ENCODE measurements at places on chromosomes 4 and X.
A peak's percentile ranks its signal among the peaks of the same experiment; 100 is the strongest.

GRCh38 chr4:61619528-61619927, 419.4 kb downstream of the ADGRL3 start:
- DNase-seq = no peak

GRCh38 chrX:137234651-137235402, 201.0 kb upstream of the GPR101 start:
- DNase-seq = no peak

- no peak for DNase-seq
Observed at GRCh38 chr4:6555519-6555918, 19.5 kb upstream of the MAN2B2 start.

DNA sequence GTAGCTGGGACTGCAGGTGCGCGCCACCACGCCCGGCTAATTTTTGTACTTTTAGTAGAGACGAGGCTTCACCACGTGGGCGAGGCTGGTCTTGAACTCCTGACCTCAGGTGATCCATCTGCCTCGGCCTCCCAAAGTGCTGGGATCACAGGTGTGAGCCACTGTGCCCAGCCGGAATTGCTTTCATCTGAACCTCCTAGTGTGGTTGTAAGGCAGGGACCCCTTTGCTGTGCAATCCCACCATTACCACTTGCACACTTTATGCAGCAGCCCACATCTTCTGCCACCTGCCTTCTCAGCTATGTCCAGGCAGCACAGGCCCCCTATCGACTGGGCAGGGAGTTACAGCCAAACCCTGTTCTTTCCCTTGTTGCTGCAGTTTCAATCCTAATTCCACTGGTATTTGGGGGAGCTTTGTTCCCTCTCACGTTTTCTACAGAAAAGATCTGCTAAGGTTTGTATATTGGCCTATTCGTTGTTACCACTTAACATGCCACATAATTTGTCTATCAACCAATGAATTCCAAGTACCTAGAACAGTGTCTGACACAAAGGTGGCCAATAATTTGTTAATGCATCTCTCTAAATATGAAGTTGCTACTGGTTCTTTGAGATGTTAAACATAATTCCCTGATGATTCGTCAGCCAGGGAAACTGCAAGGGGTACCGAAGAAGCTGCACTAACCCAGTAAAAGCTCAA, 6.5 kb downstream of the RPL39 start:
- DNase-seq = peak; percentile 15

DNA sequence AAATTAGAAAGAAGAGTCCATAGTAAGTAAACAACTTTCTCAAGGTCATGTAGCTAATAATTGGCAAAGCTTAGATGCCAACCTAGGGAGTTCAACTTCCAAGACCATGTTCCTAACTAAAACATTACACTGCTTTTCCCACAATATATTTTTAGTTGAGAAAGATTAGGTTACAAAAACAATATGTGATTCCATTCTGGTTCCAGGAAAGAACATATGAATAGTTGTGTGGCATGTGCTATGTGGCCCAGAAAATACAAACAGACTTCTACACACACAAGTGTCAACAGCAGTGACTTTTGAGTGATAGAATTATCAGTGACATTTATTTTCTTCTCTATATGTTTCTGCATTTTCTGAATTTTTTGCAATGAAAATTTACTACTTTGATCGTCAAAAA, 62.7 kb upstream of the EDNRA start:
- DNase-seq = no peak

DNA sequence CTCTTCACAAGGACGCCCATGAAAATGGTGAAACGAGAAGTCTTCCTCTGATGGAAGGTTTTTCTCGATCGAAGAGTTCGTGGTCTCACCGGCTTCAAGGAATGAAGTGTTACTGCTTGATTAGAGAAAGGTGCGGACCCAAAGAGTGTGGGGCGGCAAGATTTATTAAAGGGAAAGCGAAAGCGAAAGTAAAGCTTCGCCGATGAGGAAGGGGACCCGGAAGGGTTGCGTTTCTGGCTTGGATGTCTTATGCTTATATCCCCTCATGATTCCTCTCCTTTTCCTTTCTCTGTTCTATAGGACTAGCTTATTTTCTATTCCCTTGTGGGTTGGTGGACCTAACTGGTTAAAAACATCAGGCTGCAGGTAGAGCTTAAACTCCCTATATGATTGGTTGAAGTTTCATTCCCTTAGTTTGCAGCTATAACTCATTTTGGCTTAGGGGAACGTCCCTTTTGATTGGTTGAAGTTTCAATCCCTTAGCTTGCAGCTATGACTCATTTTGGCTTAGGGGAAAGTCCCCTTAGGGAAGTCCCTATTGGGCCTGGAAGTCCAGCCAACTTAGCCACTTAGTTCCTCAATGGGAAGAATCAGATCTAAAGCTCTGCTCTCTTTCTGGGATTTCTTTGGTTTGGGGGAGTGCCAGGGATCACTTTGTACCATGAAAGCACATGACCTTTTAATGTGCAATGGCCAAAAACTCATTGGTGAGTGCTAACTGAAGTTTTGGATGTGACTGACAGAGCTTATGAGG, 1025.0 kb upstream of the PCDH10 start:
- no peak for DNase-seq

DNA sequence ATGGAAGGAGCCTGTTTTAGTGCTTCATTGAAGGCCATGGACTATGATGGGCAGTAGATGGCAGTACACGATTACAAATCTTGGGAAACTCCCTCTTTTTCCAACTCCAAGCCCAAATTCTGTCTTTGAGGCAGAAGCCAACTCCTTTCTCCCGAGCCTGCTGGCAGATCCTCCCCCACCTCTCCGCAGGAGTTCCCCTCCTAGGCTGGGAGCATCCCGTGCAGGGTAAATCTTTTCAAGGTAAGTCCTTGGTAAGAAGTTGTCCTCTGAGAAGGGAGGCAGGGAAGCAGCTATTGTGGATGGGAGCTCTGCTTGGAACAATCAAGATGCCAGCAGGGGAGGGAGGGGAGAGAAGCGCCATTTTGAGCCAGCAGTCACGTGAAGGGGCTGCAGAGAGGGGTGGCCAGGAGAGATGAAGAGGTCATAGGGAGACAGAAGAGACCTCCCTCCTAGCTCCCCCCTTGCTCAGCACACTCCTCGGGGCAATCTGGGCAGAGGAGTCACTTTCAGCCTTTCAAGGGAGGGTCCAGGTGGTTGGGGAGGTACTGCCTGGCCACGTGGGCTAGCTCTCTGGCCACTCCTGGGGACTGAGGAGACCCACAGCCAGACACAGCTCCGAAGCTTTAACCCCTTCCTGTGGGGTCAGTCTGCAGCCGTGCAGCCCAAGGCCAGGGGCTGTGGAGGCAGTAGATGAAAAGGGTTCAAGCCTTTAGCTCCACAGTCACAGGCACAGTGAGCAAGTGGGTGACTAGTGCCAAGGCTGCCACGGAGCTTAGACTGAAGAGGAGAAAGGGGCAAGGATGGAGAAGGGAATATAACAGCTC, 9.6 kb downstream of the CC2D2A start:
- no peak for DNase-seq

- no peak for DNase-seq
Observed at GRCh38 chrX:53476371-53476770, 42.2 kb upstream of the HSD17B10 start.

DNA sequence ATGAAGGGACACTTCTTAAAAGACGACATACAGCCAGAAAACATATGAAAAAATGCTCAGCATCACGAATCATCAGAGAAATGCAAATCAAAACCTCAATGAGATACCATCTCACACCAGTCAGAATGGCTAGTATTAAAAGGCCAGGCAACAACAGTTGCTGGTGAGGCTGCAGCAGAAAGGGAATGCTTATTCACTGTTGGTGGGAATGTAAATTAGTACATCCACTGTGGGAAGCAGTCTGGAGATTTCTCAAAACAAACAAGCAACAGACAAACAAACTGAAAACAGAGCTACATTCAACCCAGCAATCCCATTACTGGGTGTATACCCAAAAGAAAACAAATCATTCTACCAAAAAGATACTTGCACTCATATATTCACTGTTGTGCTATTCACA, 197.9 kb downstream of the EVC2 start:
- no peak for DNase-seq

- DNase-seq = no peak
Observed at GRCh38 chr4:4914059-4914820, 54.8 kb downstream of the MSX1 start.

GRCh38 chrX:130171446-130172126, at the start of gene RAB33A:
TSS of gene RAB33A (plus strand) at chrX:130171962. CDS start at chrX:130172063, 101 bp downstream.
- peak; percentile 28 for DNase-seq

GRCh38 chr4:114041117-114041475, 61.6 kb upstream of the ARSJ start:
- DNase-seq = no peak

- DNase-seq = no peak
Observed at GRCh38 chr4:4504783-4505182, 37.1 kb downstream of the STX18 start.

GRCh38 chrX:86322913-86323312, 174.7 kb downstream of the DACH2 start:
- no peak for DNase-seq

DNA sequence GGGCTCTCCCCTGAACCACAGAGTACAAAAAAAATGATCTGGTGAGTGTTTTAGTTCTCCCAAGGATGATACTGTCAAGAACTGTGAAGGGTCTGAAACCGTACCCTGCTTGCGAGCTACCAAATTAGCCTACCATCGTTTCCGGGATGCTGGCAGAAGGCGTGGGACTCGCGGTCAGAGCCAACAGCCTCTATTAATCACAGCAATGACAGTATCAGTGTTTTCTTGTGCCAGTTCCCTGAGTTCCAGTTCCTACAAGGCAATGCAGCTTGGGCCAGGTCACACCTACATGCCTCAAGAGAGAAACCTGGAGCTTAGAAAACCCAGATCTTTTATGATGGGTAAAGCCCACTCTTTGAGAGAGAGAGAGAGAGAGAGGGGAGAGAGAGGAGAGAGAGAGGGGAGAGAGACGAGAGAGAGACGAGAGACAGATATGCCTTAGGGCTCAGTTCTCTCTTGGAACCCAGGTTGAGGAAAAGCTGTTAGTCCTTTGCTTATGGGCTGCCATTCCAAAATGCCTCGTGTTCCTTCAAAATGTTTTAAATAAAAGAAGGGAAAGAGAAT, 327.8 kb downstream of the ARHGAP10 start:
- DNase-seq = no peak

GRCh38 chr4:138049355-138049754, 192.8 kb downstream of the SLC7A11 start:
- DNase-seq = no peak

DNA sequence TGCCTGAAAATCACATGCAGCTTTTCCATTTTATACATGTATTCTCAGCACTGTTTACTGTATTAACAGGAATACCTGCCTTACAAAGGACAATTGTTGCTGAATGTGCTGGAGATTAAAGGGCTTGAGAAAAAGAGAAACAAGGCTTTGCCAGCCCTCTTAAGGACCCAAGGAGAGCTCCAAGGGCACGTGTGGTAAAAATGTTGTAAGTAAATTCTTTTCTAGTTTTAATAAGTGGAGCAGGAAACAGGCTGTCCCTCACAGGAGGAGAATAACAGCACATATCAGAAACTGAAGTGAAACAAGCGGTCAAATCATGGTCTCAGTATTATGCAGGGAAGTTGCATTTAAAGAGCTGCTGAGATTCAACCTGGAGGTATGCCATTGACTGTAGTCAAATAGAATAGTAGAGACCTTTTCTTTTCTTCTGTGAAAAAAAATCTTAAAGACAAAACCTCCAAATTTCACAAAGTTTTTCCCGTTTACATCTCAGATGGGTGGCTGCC, 18.5 kb downstream of the IGFBP7 start:
- DNase-seq = no peak

DNA sequence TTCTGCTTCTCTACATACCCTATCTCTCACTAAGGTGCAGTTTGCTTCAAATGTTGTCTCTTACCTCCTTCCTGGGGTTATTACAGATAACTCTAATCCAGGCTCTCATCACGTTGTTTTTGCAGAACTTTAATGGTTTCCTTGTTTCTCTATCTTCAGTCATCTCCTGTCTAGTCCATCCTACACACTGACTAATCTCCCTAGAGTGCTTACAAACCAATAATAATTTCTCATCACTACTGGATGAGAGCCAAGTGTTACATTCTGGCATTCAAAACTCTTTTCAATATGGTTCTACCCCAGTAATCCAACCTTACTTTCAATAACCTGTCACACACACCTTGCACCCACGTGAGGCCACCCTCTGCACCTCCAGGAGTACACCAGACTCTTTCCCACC, 86.1 kb downstream of the SYNPO2 start:
- no peak for DNase-seq

- DNase-seq = no peak
Observed at GRCh38 chrX:25733148-25733547, 405.0 kb upstream of the MAGEB18 start.

DNA sequence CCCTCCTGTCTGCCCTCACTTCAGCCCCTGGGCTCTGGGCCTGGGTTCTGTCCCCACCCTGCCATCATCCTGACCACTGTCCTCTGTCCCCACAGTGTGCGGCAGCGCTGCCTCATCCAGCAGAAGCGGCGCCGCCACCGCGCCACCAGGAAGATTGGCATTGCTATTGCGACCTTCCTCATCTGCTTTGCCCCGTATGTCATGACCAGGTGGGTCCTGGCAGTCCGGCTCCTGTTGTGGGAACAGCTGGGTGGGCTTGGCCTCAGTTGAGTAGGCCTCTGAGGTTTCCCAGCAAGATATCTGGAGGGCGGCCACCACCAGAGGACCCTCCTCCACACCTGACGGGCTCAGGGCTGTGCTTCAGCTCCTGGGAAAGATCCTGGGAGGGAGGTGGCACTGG, 2.2 kb downstream of the GPR78 start:
- no peak for DNase-seq

DNA sequence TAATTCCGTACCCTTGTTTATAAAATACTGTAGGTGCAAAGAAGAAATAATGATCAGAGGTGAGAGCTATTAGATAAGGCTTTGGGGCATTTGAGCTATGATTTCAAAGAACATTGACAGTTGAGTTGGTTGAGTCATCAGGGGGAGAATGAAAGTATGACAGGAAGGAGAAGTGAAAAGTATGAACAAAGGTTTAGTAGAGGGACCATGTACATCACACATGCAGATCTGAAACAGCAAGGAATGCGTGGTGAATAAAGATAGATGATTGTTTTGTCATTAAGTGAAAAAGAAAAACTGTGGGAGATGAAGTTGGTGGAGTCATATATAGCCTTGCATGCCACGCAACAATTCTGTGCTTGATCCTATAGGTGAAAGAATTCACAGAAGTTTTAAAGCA, 163.1 kb downstream of the ARAP2 start:
- no peak for DNase-seq
